ENCODE measurements at places on chromosomes 5 and 9.
A peak's percentile ranks its signal among the peaks of the same experiment; 100 is the strongest.

DNA sequence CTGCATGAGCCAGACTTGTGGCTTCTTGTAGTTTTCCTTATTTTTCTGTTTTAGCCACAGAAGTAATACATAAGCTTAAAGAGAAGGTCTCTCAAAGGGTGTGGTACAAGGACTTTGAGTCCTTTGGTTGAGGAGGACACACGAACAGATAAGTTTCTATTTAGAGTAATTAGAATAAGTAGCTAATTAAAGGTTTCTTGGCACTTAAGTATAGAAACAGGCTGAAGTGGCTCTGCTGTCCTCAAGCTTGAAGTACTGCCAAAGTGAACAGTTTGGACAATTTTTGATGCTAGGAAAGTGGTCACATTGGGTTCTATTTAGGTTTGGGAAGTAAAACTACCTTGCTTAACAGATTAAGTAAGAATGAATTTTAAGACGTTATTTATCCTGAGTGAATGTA is 278.3 kb upstream of the MPDZ start:
- ATAC-seq, result no peak

DNA sequence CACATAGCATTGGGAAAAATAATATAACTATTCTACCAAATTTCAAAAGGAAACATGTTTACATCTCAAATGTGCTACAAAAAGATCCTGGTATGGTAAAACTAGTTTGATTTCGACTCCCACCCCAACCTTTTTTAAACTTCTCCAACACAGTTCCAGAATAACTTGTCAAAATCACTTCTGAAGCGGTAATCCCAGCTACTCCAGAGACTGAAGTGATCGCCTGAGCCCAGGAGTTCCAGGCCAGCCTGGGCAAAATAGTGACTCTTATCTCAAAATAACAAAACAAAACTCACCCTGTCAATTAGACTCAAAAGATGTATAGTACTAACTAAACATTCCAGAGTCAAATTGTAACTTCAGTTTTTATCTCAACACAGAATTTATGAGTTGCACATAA is 71.3 kb upstream of the RNF38 start:
- no peak for ATAC-seq

GRCh38 chr5:77449981-77450380 is 42.1 kb downstream of the WDR41 start:
- ATAC-seq, result no peak

DNA sequence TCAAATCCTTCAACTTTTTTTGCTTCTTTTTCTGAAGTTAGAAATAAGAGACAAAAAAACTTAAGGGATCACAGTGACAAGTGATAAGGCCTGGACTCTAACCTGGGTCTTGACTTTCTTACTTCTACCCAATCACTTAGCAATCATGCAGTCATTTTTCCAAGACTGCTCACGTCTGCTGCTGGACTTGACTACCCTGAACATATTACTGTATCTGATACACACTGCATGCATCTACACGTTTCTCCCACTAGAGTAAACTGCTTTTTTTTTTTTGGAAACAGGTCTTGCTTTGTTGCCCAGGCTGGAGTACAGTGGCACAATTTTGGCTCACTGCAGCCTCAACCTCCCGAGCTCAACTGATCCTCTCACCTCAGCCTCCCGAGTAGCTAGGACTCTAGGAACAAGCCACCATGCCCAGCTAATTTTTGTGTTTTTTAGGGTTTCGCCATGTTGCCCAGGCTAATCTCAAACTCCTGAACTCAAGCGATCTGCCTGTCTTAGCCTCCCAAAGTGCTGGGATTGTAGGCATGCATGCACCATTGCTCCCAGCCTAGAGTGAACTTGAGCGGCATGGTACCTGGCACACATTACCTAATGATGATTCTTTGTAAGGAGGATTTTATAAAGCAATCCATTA is 7.4 kb downstream of the PLIN2 start:
- no peak for ATAC-seq

DNA sequence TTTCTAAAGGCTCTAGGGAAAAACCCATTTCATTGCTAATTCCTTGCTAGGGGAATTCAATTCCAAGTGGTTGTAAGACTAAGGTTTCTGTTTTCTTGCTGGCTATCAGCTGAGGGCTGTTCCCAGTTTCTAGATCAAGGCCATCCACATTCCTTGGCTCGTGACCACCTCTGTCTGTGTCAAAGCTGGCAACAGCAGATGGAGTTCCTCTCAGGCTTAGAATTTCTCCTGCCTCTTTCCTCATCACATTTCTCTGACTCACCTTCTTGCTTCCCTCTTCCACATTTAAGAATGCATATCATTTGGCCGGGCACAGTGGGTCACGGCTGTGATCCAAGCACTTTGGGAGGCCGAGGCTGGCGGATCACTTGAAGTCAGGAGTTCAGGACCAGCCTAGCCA is 19.0 kb downstream of the DAB2IP start:
- peak; percentile 75 for ATAC-seq

DNA sequence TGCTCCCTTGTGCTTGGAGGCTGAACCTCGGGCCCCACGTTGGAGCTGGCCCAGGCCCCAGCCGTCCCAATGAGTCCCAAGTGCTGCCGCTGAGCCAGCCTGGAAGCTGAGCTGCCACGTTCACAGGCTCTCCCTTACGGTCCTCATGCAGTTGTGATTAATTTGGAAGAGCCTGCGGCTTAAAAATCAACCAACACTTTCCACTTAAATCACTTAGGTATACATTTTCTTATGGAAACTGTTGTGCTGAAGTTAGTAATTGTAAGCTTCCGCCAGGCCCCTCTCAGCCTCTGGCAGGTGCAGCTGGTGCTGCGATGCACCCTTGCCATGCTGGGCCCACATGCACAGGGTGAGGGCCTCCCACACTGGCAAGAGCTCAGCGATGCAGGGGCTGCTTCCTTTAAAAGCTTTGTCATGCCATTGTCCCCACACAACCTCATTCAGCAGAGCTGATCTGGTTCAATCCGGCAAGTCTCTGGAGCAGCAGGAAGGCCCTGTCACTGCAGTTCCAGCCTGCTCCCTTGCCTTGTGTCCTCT is 61.0 kb downstream of the IPPK start:
- ATAC-seq, result peak; percentile 48

DNA sequence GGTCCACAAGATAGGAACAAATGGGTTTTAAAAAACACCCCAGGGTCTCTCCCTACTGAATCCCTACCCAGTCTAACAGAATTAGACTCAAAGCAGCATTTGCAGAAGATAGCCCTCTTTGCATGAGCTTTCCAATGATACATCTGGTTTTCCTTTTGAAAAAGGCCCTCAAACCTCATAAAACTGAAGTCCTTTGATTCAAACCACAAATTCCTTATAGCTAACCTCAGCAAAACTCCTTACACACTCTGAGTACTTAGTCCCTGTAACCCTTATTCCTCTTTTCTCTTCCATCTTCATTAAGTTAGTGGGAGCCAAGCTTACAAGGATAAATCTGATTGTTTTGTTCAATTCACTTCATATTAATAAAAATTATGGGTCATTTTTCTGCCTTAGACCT is 90.5 kb upstream of the TNC start:
- ATAC-seq, result no peak

DNA sequence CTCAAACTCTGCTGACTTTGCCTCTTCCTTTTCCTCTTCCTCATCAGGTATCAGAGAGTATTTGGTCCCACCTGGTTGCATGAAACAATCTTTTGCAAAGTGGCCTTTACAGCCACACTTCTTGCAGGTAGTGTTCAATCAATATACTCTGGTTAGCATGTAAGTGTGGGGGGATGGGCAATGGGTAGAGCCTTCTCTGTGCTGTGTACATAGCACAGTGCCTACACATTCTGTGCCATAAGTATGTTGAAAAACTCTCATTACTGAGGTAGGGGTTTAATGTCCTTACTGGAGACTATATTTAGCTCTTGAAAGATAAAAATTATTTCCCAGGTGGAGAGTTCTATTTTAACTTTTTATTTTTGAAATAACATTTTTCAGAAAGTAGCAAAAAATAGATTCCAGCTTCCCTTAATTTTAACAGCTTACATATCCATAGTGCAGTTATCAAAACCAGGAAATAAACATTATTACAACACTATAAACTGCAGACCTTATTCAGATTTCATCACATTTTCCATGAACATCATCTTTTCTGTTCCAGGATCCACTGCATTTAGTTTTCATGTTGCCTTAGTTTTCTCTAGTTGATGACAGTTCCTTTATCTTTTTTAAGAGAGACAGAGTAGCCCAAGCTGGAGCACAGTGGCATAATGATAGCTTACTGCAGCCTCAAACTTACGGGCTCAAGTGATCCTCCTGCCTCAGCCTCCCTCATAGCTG is 15.1 kb downstream of the TTC1 start:
- no peak for ATAC-seq

GRCh38 chr5:123134653-123135181 is 45.7 kb downstream of the PRDM6 start:
- ATAC-seq, result no peak

GRCh38 chr5:65808818-65809217 is 86.8 kb downstream of the NLN start:
- ATAC-seq, result no peak

DNA sequence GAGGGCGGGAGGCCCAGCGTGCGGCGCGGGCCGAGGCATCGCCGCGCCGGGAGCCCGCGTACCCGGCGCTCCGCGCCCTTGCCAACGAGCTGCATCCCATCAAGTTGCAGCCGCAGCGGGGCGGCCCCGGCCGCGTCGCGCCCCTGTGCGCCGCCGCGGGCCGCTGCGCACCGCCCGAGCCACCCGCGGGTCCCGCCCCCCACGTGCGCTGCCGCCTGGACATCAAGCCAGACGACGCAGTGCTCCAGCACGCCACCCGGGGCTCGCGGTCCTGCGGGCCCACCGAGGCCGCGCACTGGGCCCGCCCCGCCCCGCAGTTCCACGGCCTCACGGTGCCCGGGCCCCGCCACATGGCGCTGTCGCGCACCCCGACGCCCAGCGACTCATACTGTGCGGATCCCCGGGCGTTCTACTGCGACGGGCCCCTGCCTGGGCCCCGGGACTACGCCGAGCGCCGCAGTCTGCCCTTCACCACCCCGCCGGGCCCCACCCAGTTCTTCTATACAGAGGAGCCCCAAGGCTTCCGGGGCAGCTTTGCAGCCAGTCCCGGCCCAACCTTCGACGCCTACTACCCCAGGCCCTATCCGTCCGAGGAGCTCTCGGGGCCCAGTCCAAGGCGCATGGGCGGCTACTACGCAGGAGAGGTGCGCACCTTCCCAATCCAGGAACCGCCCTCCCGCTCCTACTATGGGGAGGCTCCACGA is 2.6 kb downstream of the AJM1 start:
- ATAC-seq, result no peak

GRCh38 chr5:118098716-118099115 is 889.6 kb downstream of the DTWD2 start:
- no peak for ATAC-seq

- ATAC-seq, result no peak
These were observed 48.2 kb downstream of the ROPN1L start for GRCh38 chr5:10489810-10490426.

DNA sequence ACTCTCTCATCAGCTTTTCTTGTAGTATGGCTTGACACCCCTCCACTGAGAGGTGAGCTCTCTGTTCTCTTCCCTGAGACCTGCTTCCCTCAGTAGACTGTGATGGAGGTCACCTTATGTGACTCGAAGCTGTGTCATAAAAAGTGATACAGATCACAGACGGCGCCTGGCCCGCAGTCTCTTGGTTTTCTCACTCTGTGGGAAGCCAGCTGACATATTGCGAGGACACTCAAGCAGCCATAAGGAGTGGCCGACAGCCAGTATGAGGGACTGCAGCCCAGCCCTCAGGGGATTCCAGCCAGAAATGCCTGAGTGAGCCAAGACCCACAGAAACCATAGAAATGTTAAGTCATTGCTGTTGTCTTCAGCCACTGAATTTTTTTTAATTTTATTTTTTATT is 38.0 kb downstream of the GADD45G start:
- no peak for ATAC-seq

DNA sequence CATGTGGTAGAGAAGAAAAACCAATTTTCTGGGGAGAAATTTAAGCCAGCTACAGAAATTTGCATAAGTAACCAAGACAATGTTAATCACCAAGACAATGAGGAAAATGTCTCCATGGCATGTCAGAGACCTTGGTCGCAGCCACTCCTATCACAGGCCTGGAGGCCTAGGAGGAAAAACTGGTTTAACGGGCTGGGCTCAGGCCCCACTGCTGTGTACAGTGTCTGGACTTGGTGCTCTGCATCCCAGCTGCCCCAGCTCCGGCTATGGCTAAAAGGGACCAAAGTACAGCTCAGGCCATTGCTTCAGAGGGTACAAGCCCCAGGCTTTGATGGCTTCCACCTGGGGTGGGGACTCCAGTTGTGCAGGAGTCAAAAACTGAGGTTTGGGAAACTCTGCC is 1075.1 kb upstream of the CDH18 start:
- no peak for ATAC-seq

DNA sequence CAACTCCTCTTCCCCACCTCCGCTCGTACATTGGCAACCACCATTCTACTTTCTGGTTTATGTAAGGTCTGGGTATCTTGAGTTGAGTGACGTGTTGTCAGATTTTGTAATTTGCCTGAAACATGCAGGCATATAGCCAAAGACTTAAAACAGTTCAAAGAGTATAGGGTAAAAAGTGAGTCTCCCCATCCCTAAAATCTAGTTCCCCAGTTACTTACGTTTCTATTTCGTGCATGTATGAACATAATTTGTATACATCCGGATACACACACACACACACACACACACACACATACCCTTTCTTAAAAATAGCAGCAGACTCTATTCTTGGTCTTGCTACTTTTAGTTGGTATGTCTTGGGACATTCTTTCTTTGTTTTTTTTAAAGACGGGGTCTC is 915 bp downstream of the HSDL2 start:
- ATAC-seq, result no peak

- no peak for ATAC-seq
These were observed 138.6 kb upstream of the DHFR start for GRCh38 chr5:80793354-80793753.
